Activated CD8-positive, alpha-beta memory T cell treated with anti-CD3 and anti-CD28 coated beads, Interleukin-2, amount 50 U/mL, for 48 hours (primary cell): ENCODE measurements at places on chromosomes 6 and 20.

DNA sequence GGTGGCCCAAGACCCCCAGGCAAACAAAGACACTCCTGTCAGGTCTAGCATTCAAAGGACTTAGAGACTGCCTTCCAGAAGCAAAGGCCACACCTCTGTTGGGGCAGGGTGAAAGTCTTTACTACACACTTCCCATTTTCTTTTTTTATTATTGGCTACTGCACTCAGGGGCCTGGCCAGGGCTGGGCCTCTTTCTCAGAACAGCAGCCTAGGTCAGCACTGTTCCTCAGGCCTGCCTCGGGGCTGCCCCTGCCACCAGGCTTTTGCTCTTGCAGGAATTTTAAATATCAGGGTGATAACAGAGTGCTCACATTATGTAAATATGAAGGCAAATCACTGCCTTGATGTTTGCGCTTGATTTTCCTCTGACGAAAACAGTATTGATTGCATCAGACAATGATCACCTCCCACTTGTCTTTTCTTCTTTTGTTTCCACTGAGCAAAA, 18.5 kb downstream of the GSTA4 start:
- DNase-seq = peak; percentile 57

DNA sequence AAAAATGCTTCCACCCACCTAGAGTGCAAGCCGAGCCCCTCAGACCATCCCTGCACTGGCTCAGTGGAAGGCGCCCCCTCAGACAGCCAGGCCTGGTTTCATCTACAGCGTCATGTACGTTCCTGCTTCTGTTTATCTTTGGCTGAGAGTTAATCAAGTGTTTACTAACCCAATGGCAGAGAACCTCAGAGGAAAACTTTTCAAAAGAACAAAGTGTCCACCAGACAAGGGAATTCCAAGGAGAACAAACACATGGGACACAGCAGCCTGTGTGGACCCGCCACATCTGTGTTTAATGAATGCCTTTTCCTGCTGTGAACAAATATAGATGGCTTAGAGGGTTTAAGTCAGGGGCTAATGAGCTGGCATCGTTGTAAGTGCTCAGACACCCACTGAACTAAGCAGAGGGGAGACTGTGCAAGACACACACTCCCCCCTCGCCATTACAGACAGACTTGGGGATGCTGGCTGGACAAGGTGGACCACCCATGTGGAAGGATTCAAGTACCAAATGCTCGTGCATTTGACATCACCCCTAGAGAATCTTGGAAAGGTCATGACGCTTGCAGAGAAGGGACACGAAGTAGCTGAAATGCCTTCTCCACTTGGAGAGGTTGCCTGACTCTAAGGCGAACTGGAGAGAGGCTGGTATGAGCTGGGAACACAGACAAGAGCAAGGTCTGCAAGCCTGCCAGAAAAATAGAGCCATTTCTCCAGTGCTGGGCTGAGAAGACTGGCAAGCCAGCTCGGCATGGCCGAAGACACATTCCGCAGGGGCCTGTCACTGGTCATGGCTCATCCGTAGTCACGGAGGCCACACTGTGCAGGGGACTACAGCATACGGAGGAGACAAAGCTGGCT, 53.5 kb upstream of the NXT1 start:
- no peak for DNase-seq

- no peak for DNase-seq
These were observed 645.0 kb downstream of the PHF3 start for GRCh38 chr6:64280569-64280968.

DNA sequence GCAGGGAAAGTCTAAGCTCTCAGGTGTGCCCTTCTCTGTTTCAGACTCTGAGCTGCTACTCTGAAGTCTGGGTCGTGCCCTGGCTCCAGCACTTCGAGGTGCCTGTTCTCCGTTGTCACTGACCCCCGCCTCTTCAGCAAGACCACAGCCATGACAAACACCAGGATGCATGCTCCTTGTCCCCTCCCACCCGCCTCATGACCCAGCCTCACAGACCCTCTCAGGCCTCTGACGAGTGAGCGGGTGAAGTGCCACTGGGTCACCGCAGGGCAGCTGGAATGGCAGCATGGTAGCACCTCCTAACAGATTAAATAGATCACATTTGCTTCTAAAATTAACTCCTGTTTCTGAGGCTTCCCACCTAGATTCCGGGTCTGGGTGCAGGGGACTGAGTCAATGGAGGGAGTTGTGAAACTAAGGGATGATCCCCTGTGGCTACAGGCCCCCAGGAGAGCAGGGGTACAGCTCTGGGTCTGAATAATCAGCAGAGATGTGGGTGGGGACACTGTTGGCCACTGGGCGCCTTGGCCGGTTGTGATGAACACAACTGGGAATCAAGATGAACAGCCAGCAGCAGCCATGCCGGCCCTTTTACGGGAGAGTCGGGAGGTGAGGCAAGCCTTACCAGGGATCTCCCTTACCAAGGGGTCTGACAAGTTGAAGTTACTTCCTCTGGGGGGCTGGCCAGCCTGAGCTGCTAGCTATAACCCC, 10.7 kb downstream of the CST7 start:
- DNase-seq = peak; percentile 47

GRCh38 chr20:25503936-25504335, 81.4 kb downstream of the NINL start:
- no peak for DNase-seq

DNA sequence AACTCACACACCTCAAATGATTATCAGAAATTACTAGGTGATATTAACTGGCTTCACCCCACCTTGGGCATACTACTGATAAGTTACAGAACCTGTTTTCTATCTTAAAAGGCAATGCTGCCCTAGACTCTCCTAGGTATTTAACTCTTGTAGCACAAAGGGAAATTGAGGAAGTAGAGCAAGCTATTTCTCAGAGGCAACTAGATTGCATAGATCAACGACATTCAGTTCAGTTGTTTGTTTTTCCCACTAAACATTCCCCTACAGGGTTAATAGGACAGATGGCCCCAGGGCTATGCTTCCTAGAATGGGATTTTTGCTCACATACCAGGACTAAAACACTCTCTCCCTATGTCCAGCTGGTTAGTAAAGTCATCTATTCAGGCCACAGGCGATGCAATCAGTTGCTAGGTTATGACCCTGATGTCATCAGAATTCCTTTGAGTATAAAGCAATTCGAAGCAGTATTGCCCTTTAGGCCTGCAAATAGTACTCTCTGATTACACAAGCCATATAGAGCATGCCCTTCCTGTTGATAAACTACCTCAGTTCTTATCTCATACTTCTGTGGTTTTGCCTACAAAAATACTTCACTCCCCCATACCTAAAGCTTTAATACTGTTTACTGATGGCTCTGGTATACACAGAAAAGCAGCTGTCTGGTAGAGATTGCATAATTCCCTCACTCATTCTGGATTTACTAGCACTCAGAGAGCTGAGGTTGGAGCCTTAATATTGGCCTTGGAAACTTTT, 67.4 kb upstream of the ASCC3 start:
- no peak for DNase-seq

- no peak for DNase-seq
These were observed 14.8 kb downstream of the TRIM31 start for GRCh38 chr6:30097902-30098768.

DNA sequence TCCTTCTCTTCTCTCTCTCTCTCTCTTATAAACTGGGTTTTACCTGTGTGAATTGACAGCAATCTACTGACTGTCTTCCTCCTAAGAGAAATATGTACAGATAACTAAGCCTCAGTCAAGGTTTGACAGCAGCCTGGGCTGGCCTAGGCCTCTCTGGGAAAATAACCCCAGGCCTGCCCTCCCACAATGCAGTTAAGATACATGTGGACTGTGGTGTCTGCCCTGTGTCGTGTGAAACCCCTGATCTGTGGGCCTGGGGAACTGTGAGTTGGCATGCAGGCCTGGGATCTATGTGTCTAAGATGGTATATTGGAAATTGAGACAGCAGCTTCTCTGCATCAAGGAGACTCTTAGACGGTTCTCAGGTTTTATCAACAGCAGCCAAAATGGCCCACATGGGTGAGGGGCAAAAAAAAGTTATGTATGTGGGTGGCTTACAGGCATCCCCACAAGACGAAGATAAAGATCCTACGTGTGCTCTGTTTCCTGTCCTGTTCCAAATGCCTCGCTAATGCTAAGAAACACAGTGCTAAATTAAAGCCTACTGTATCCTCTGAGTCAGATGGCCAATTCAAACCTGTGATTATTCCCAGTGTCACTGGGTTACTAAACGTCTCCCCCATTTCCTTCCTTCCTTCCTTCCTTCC, 19.0 kb downstream of the LRFN2 start:
- DNase-seq = no peak

GRCh38 chr6:159633196-159633595, 59.8 kb downstream of the SOD2 start:
- DNase-seq = no peak

DNA sequence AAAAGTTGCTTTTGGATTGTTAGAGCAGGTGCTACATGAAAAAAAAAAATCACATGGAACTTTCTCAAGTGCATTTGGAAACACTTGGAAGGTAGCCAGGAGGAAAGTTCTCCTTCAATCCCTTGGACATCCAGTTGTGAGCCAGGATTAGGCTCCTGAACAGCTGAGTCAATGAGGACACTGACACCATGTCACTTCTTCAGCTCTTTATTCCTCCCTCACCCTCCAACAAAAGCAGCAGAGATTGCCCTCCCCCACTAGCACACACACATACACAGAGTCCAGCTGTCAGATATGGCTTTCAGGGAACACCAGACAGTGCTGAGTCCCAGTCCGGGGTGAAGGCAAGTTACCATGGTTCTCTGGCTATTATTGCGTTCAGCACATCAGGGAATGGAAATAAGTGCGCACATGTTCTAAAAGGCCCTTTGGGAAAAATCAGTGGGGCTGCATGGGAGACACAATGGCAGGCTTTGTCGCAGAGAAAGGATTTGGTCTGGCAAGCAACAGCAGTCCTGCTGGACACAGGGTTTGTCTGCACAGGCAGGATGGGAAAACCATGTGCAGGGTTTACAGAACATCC, 124.7 kb upstream of the MARCKS start:
- DNase-seq = no peak

GRCh38 chr6:17268114-17268513, 13.0 kb upstream of the RBM24 start:
- no peak for DNase-seq

- DNase-seq = no peak
These were observed 23.6 kb downstream of the THEMIS start for GRCh38 chr6:127877231-127877630.

DNA sequence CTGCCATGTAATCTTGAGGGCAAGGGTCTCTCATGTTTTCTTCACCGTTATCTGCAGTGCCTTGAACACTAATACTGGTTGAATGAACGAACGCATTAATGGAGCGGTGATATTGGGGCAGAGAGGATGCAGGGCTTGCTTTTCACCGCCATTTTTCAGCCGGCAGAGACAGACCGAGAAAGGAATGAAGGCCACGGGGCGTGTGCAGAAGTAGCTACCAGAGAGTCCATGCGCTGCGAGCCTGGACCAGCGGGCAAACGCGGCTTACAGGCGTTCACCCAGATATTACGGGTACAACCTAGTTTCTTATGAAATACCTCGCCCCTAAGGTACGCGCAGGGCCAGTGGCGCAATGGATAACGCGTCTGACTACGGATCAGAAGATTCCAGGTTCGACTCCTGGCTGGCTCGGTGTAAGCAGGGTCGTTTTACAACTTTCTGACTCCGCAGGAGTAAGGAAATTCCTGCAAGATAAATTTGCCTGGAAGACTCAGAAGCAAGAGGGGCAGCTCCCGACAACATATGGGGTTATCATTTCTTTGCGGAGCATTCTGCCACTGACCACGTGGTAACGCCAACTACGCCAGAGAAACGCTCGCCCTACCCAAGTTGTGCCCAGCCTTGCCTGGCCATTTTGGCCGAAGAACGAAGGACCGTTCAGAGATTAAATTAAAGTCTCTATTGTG, 863 bp upstream of the HMGN4 start:
- DNase-seq = peak; percentile 98

DNA sequence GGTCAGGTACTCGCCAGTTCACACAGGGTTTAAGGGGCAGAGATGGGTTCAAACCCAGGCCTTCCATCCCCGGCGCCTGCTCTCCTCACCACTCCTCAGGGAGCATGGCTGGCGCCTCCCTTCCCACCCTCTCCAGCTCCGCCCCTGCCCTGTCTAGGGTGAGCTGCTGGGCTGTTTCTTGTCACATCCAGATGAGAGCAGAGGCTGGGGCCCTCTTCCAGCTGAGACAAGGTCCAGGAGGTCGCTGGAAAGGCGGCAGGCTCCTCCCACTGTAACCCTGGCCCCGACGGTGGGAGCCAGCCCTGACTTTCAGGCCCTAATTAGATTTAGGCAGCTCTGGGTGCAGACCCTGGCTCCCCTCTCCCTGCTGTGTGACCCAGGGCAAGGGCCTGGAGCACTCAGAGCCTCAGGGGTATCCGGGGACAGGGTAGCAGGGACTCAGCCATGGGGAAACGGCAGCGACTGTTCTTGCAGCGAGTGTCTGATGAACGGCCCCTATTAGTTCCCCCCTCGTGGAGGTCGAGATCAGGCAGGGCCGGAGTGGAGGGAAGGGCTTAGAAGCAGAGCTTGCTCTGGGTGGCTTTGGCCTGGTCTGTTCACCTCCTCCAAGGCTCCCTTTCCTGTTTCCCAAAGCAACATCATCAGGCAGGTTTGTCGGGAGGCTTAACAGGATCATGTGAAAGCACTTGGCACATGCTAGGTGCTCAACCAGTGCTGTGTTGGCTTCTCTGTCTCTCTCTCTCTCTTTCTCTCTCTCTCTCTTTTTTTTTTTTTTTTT, 33.4 kb downstream of the SNAI1 start:
- no peak for DNase-seq

GRCh38 chr20:17488916-17489600, 42.1 kb downstream of the BFSP1 start:
- DNase-seq = peak; percentile 25

DNA sequence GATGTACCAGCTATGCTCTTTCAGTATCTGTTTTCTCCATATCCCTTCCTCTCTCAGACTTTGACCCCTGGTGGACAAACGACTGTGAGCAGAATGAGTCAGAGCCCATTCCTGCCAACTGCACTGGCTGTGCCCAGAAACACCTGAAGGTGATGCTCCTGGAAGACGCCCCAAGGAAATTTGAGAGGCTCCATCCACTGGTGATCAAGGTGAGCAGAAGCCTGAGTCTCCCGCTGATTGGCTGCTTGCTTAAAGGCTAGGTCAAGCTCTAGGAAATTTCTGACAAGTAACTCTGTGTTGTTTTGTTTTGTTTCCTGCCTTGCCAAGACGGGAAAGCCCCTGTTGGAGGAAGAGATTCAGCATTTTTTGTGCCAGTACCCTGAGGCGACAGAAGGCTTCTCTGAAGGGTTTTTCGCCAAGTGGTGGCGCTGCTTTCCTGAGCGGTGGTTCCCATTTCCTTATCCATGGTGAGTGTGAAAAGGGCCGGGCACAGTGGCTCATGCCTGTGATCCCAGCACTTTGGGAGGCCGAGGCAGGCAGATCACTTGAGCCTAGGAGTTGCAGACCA, 28.6 kb downstream of the C6orf89 start:
- DNase-seq = no peak
